ENCODE measurements at places on chromosomes 12 and 14.

DNA sequence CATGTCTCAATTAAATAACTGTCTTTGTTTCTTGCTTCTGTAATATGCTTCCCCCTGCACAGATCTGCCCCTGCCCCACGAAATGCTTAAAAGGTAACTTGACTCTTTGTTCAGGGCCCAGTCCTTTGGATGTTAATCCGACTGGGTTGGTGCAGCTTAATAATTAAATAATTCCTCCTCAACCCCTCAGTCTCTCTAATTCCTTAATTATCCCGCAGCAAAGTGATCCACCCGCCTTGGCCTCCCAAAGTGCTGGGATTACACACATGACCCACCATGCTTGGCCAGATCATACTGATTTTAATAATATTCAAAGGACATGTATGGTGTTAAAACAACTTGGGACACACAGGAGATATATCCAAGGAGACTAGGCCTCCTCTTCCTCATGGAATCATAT, 18.2 kb upstream of the ANAPC7 start:
- DNase-seq: no peak

GRCh38 chr14:57390806-57391516, 575 bp downstream of the NAA30 start:
- DNase-seq: peak; percentile 61

GRCh38 chr12:24418157-24418556, 468.7 kb upstream of the SOX5 start:
- DNase-seq: no peak

DNA sequence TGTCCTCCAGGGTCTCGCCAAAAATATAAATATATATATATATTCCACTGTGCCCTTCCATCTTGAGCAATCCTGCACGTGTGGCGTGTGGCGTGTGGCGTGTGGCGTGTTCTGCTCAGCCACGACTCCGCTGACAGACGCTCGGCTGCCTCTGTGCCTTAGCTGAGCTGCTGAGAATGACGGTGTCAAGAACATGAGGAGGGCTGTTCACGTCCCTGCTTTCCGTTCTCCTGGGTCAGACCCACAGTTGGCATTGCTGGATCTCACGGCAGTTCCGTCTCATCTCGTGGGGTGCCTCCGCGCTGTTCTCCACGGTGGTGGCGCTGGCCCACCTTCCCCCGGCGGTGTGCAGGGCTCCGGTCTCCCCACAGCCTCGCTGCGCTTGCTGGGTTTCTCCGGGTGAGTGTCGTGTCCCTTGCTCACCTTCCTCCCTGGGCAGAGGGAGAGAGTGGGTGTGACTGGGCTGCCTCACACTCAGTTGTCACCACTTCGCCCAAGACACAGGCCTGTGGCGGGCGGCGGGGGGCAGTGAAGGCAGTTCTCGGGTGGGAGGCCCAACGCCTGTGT, 9.4 kb downstream of the GPR132 start:
- no peak for DNase-seq

DNA sequence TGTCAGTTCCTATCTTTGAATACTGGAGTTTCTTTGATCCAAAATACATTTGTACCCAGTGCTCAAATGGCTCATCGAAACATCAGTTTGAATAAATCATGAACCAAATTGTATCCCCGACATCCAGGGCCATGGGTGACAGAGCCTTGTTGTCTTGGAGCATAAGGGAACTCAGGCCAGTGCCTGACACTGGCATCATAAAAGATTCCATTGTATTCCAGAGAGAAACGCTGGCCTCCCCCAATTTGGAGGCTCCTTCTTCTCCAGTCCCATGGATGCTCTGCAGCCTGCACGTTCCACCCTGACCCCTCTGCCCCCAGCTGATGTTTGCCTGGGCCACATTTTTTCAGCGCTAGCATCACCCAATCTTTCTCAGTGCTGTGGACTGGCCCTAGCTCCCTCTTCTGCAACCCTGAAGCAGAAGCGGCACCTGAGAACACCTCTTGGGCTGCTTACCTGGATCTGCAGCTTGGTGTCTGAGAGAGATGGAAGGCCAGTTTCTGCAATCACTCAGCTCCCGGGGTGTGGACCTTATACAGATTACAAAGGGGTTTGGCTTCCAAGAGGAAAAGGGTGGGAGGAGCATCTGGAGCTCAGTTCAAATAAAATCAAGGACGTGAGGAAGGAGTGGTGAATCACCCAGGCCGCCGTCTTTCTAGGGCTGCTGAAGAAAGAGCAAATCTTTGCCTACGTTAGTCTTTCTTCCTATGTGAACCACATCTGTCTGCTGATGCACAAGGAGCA, at the start of gene RNASE1:
TSS of gene RNASE1 (minus strand) at position 504 of the 744 bp plus-strand sequence. CDS start 776 bp downstream, outside the sequence.
- DNase-seq: no peak

GRCh38 chr12:121794534-121795033, 1.1 kb upstream of the RHOF start:
- no peak for DNase-seq

GRCh38 chr12:40031965-40032364, 73.9 kb downstream of the SLC2A13 start:
- no peak for DNase-seq

GRCh38 chr14:73239393-73240241, 2.3 kb downstream of the PAPLN start:
- DNase-seq: no peak

GRCh38 chr14:59028476-59029202, 159.8 kb upstream of the DAAM1 start:
- DNase-seq: peak; percentile 89

GRCh38 chr12:42486407-42486806, 103.1 kb downstream of the PRICKLE1 start:
- DNase-seq: no peak

DNA sequence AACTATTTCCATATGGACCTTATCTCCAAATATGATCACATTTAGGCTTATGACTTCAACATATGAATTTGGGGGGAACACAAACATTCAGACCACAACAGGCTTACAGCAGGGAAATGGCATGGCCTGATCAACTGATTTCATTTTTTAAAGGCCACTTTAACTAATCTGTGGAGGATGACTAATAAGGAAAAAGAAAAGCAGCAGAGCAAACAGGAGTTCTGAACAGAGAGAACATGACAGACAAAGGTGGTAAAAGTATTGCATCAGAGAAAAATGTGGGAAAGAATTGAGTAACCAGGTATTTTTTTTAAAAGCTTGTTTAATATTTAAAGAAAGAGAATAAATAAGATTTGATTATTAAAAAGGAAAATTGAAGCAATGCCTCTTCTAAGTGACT, 366.1 kb upstream of the TMPO start:
- no peak for DNase-seq

DNA sequence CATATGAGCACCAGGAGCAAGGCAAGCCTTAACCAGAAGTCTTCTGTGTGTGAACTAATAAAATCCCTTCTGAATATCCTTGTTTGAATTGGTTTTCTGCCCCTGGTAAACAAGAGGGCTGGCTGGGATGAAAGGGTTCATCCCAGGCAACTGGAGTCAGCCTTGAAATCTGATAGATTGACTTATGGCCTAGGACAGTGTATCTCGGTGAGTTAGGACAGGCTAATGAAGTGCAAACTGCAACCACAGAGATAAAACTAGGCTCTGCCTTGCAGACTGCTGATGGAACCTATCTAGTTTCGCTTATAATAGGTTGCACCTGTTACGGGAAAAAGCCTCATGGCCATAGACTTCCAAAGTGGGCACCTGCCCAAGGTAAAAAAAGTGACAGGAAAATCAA, 451.9 kb upstream of the NOVA1 start:
- no peak for DNase-seq

GRCh38 chr12:90519285-90519684, 435.7 kb downstream of the CCER1 start:
- DNase-seq: no peak

GRCh38 chr12:131701705-131702572, 9.0 kb upstream of the SFSWAP start:
- DNase-seq: no peak

DNA sequence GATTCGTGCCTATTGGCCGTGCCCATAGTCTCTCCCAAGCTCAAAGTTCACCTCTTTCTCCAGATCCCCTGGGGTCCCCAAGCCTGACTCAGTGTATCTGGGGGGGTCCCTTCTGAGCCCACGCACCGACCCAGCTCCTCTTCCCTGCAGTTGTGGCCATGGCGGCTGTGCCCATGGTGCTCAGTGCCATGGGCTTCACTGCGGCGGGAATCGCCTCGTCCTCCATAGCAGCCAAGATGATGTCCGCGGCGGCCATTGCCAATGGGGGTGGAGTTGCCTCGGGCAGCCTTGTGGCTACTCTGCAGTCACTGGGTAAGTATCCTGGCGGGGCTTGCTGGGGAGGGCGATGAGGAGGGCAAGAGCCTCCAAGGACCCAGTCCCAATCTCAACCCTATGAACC, 5.1 kb downstream of the IFI27 start:
- no peak for DNase-seq

GRCh38 chr12:100987552-100988521, 193.3 kb downstream of the ANO4 start:
- DNase-seq: peak; percentile 48

DNA sequence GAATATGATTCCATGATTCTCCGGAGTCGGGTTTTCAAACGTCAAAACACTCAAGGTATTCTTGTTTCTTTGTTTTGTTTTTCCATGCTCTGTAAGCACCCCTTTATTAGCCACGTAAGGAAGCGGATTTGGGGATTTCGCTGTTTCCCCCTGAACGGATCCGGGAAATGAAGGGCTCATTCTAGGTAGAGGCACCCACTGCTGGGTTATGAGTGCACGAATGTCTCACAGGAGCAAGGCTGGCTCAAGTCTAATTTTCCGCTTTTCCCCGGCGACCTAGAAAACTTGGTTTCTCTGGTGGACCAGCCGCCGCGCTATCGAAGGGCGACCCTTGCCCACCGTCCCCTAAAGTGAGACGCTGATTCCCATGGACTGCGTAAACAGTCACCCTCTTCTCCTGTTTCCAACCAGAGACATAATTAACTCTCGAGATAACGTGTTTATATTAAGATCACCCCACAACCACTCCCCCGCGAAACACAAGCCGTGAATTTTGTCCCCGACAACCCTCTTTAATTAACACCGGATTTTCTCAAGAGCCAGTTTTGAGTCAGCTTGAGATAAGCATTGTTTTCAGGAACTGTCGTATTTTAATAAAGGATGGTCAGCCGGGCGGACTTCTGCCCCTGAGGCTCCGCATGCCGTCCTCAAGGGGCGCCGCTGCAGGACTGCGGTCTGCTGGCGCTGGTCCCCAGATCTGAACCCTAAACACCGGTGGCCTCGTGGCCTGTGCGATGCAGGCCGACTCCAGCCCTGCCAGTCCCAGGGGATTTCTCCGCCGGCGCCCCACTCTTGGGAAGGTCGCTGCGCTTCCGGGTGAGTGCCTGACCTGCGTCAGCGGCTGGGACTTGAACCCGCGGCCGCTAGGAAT, 515 bp upstream of the ABCC9 start:
- no peak for DNase-seq

- DNase-seq: no peak
Observed at GRCh38 chr14:71856199-71856919, 75.9 kb upstream of the RGS6 start.

GRCh38 chr14:76446921-76447320, 71.0 kb downstream of the ESRRB start:
- no peak for DNase-seq

GRCh38 chr14:63486738-63487137, 56.4 kb downstream of the PPP2R5E start:
- no peak for DNase-seq

- DNase-seq: peak; percentile 57
Observed at GRCh38 chr14:100383727-100384158, 60.6 kb downstream of the SLC25A47 start.

DNA sequence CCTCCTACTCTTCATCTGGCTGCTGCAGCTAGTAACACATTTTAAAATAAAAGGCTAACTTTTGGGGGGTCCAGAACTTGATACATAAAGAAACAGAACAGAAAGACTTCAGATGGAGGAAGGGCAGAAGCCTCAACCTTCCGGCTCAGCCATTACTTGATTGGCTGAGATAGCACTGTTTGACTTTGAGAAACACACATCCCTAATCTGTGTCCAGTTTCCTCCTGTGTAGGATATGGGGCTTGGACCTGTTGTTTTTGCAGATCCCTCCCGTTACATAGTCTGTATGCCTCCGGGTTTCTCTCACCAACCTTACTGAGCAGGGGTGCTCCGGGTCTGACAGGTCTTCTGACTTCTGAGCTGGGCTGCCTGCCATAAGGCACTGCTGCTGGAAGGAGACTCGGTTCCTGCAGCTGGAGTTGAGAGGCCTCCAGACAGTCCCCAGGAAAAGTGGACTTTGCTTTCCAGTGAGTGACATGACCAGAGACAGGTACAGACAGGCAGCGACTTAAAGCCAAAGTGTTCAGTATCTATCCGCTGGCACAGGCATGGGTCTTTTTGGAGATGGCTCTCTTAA, 8.3 kb upstream of the ZNF641 start:
- DNase-seq: no peak

- DNase-seq: no peak
Observed at GRCh38 chr12:52311285-52311648, 9.9 kb downstream of the KRT83 start.

- DNase-seq: no peak
Observed at GRCh38 chr12:116827432-116827831, 53.8 kb downstream of the HRK start.

- DNase-seq: peak; percentile 86
Observed at GRCh38 chr12:62724947-62725451, 210.0 kb downstream of the PPM1H start.

GRCh38 chr12:87982208-87982607, 47.0 kb downstream of the C12orf50 start:
- DNase-seq: no peak

- peak; percentile 62 for DNase-seq
Observed at GRCh38 chr12:107091989-107092641, 1.2 kb downstream of the CRY1 start.

- no peak for DNase-seq
Observed at GRCh38 chr14:36021591-36022320, 154.8 kb downstream of the PTCSC3 start.

- DNase-seq: no peak
Observed at GRCh38 chr14:74413627-74414026, 12.4 kb downstream of the SYNDIG1L start.
